MCF 10A (cell line): ENCODE measurements at places on chromosomes 7 and 10.

DNA sequence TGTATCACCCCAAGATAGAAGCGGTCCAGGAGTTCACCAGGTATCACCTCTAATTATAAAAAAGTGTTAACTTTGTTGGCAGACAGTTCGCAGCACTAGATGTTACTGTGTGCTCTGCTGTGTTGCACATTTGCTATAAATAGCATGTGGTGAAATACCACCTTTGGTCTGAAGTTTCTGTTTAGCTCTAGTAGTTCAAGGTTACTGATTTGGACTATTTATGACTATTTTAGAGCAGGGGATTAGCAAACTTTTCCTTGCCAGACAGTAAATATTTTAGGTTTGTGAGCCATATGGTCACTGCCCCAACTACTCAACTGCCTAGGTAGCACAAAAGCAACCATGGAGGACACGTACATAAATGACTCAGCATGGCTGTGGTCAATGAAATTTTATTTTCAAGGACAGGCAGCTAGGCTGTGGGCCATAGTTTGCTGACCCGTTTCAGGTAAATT is 16.5 kb downstream of the DENND10 start:
- peak; percentile 57 for DNase-seq

GRCh38 chr7:150992051-150992640 is 1.3 kb downstream of the NOS3 start:
- no peak for DNase-seq

GRCh38 chr7:158751751-158752150 is 47.1 kb upstream of the NCAPG2 start:
- no peak for DNase-seq

DNA sequence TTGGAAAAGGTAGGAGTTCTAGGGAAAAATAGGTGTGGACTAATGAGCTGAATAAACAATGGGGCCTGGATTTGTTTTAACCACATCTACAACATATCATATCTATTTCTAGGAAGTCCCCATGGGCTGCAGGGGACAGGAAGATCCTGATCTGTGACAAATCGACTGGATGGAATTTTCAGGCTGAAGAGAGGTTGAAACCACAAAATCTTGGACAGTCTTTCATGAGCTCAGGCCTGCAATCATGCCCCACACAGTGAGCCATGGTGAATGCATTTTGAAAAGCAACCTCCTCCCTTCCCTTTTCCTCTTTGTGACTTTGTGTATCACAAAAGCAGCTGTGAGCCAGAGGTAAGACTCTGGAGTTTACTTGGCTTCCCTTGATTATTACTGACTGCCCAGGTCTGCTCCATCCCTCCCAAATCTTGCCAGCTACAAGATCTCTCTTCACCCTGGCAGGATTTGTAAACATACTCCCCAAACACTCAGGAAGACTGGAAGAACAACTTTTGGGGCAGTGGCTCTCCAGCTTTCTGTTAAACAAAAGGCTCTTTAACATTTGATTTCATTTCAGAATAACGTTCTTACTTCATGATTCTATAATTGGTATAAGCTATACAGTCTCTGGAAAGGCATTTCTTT is 66.4 kb downstream of the ASAH2B start:
- DNase-seq: no peak

- no peak for DNase-seq
Observed at GRCh38 chr10:61050120-61050745, 106.2 kb upstream of the RHOBTB1 start.

DNA sequence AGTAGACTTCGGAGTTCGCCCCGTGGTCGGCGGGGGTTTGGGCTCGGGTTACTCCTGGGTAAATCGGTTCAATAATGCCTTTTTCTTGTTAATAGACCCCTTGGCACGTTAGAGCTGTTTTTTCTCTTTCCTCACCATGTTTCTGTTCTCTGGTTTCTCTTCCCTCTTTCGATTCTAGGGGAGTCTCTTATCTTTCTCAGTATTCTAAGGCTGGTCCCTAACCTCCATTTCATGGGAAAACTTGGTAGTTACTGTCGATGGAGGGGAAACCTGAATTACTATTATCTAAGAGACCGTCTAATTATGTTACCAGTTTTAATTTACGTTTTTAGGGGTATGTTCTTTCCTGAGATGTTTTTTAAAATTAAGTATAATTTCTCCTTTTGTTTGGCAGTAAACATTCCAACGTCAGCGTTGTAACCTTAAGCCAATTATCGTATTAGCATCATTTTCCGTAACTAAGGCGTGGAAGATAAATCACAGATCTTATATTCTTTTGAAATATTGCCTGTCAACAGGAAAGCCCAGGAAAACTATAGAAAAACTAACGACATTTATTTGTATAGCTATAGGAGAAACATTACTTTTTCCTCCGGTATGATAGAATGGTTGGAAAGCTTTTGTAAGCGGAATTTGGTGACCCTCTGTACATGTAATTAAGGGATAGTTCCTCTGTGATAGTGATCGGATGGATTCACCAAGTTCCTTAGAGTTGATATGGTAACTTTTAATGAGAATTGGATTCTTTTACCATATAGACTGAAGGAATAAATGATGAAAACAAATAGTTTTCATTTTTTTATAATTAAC is 847 bp downstream of the BTAF1 start:
- DNase-seq: no peak

DNA sequence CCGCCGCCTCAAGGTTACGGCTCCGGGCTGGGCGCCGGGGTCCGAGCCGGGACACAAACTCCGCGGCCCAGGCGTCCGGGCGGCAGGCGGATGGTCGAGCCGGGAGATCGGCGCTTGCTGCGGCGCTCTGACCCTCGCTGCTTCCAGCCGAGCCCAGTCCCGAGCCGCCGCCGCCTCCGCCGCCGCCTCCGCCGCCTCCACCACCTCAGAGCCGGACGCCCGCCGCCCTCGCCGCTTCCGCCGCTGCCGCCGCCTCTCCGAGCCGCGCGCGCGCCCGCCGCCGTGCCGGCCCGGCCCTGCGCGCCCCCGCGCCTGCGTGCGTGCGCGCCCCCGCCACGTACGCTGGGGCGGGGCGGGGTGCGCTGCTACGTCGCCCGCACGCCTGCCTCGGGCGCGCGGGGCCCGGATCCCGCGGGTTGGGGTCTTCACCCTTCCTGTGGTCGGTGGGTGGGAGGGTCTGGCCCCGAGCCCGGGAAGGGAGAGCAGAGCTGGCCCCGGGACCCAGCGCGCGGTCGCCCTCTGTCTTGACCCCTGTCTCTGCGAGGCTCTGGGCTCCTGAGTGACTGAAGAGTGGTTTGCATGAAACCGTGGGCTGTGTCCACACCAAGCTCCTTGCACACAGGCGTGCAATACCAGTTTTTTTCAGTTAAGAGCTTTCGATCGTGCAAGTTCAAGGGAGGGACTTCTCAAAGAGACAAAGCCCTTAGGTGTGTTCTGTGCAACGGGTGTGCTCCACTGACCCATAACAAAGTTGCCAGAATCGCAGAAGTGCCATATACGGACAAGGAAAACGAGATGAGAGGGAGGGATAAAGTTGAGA is at the start of gene SMURF1:
Gene SMURF1 (minus strand): TSS at position 256 of the 820 bp plus-strand sequence. CDS start 328 bp downstream, outside the sequence.
- DNase-seq: peak; percentile 54

DNA sequence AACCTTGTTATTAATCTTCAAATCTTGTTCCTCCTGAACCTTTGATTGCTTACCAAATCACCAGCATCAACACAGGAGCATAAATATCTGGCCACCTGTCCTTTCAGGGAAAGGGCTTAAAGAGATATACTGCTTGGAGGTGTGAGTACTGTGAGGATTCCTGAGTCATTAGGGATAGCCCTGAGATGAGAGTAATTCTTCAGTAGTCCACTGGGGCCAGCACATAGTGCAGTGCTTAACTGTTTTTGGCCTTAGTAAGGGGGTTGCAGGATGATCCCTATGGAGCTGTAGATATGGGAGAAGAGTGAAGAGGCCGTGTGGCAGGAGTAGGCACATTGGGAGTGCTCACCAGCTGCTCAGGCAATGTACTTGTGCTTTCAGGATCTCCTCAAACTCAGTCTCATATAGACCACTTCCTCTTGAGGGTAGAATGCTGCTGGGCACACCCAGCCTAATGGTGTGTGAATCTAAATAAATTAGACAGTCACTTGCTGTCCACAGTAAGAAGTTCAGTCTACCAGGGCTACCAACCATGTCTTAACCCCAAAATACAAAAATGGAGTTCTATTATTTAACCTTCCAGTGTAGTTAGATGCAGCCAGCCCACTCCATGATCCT is 26.5 kb upstream of the GPR141 start:
- DNase-seq: no peak

DNA sequence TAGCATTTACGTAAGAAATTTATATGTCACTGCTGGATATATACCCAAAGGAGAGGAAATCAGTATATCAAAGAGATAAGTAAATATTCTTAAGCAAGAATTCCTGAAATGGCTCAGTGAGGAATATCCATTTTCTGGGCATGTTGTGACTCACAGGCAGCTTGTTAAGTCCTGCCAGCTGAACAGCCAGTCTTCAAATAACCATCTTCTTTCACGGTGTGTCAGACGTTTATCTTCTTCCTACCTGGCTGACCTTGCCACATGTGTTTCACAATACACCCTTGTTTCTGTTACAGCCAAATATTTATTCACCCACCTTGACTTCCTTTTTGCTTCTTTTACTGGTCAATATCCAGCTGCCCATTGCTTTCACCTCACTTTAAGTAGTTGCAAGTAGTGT is 648.1 kb downstream of the ANKRD7 start:
- DNase-seq: peak; percentile 66

GRCh38 chr10:132514821-132515520 is 22.6 kb upstream of the INPP5A start:
- no peak for DNase-seq

DNA sequence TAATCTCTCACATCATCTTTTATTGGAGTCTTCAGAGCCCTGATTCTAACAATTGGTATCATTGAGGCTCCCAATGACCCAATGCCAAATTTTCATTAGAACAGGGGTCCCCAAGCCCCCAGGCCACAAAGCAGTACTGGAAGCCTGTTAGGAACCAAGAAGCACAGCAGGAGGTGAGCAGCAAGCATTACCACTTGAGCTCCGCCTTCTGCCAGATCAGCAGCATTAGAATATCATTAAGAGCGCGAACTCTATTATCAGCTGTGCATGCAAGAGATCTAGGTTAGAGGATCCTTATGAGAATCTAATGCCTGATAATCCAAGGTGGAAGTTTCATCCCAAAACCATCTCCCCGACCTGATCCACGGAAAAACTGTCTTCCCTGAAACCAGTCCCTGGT is 23.1 kb downstream of the KIF5B start:
- no peak for DNase-seq

DNA sequence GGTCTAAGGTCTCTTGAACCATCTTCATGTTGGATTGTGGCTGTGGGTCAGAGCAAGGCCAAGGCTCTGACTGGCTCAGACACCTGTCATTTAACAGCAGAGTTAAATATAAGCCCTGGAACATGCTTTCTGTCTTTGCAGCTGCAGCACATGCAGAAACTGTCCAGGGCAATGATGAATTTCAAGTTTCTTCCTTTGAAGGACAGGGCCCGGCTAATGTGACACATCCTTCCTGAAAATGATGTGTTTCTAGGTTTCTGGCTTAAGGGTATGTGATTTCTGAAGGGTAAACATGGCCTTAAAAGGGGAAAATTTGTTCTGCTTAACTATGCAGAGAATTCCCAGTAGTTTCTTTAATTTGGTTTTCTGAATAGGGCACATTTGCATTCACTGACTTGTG is 34.0 kb upstream of the SLC35B4 start:
- no peak for DNase-seq

- DNase-seq: no peak
Observed at GRCh38 chr10:132077091-132077490, 11.3 kb downstream of the JAKMIP3 start.

- no peak for DNase-seq
Observed at GRCh38 chr7:38220452-38220851, 42.4 kb downstream of the STARD3NL start.

DNA sequence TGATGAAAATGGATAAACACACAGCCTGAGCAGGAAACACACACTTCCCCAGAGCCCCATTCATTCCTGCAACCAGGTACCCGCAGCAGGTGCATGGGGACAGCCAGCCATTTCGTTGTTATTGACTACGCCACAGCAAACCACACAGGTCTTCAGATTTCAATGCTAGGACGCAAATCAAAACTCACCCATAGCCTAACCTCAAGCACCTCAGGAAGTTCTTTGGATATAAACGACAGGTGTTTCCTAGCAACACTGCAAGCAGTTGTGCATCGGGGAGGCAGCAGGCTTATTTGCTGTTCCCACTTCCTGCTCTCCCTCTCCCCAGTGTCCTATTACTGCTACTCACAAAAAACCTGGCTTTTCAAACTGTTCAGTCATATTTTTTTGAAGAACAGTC is 176.5 kb upstream of the FRMD4A start:
- no peak for DNase-seq

- DNase-seq: no peak
Observed at GRCh38 chr7:35253460-35253709, 515 bp downstream of the TBX20 start.

DNA sequence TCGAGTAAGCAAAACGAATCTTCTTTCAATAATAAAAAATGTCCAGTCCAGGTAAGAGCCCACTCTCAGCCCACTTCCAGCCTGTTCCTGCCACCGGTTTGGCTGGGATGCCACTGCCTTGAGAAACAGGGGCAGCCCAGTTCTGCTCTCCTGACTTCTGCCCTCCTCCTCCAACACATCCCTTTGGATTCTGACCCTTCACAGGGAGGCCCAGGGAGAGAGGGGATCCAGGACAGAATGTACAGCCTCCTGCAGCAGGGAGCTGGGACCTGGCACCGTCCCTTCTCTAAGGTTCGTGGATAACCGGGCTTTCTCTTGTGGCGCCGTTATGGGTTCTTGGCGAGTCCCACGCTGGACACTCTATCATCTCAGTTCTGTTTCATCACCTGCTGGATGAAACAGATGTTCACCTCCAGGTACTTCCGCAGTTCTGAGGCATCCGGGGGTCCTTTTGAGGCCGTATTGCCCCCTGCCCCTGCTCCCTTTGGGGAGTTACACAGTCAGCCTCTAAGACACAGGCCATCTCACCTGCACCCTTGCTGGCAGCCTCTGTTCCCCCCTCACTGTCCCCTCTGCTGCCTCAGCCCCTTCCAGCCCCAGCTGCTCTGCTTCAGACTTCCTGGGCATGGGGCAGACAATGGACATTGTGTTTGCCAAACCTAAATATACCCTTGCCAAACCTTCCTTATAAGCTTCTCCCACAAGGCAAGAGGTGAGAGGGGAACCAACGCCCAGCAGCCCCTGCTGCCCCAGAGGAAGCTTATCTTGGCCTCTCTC is 203.8 kb upstream of the ZMIZ1 start:
- DNase-seq: no peak

GRCh38 chr10:125967533-125967932 is 71.2 kb downstream of the FANK1 start:
- DNase-seq: peak; percentile 33

GRCh38 chr10:102131286-102132170 is 1.3 kb upstream of the PPRC1 start:
- peak; percentile 55 for DNase-seq
